ENCODE measurements at places on chromosomes 3 and 15.

DNA sequence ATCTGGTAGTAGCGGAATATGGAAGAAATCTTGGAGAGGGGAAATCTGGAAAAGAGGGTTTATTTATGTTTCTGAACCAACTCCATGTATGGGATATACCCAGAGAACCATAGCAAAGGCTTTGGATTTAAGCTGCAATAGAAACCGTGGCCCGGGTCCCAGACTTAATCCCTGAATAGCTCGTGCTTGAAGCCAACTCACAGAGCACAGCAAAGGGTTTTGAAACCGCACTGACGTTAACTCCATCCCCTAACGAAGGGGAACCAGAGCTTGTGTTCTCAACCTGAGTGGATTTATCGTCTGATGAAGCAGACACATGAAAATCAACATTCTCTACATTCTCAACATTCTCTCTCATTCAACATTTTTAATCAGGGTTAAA is 154.6 kb downstream of the APBA2 start:
- peak; percentile 13 for DNase-seq

DNA sequence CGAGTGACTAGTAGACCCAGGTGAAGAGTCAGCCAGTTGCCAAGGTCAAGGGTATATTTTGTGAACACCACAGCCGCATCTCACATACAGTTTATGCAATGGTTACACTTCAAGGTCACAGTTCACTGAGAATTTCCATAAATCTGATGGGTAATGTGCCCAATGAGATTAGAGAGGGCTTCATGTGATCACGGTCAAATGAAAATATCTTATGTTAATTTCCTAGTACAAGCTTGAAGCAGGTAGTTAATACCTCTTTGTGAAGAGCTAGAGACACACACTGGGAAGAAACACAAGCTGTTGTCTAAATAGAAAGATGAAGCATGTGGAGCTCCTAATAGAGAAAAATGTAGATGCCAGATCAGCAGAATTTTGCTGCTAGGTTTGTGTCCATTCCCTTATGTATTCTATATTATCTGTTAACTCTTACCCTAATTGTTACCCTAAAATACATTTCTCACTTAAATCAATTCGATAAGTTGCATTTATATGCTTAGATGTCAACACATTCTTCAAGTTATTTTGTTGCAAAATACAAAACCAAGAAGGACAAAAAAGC is 136.0 kb downstream of the NR2F2 start:
- no peak for DNase-seq

GRCh38 chr15:71275566-71276335 is 160.5 kb downstream of the THSD4 start:
- DNase-seq: no peak

DNA sequence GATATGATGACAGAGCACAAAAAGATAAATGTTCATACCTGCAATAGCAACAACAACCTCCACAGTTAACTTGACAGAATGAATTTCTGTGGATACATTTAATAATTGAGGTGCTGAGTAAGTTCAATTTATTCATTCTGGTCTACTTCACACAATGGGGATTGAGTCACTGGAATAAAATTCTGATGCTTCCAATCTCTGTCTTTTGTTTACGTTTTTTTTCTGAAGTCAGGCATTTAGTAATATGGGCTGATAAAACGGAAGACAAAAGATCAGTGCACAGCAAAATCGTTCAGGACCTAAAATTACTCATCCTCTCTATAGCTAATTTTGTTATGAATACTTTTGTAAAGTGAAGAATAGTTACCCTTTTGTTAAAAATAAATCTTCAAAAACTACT is 565.9 kb upstream of the CCDC54 start:
- no peak for DNase-seq

GRCh38 chr3:176850498-176850897 is 346.8 kb downstream of the TBL1XR1 start:
- DNase-seq: no peak

DNA sequence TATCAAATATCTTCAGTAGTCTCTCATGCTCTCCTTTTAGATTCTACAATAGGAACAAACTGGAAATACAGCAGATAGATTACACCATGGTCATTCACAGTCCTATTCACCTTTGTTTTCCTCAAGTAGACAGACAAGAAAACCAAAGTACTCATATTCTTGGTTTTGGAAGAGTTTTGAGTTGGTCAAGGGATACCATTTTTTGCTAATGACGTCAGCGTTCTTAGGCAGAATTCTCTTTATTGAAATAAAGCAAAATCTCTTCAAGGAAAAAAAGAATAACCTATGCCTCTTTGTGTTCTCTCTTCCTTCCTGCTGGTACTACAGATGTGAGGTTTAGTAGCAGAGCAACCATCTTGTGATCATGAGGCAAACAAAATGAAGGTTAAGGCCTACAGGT is 268.3 kb upstream of the PDZRN3 start:
- DNase-seq: no peak

DNA sequence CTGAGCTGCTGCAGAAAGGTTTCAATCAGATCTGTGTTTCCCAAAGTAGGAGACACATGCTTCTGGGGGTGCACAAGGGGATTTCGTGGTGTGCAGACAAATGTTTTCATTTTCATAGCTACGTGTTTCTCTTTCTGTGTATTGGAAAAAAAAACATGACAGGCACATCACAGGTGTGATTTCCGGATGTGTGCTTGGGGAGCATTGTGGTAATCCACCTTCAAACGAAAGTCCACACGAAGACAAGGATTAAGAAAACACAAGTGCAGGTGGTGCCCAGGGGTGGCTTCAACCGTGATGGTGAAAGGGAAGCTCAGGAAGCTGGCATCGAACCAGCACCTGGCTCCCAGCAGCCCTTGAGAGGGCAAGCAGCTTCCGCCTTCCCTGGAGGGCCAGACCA is 164.6 kb upstream of the LINGO1 start:
- no peak for DNase-seq

DNA sequence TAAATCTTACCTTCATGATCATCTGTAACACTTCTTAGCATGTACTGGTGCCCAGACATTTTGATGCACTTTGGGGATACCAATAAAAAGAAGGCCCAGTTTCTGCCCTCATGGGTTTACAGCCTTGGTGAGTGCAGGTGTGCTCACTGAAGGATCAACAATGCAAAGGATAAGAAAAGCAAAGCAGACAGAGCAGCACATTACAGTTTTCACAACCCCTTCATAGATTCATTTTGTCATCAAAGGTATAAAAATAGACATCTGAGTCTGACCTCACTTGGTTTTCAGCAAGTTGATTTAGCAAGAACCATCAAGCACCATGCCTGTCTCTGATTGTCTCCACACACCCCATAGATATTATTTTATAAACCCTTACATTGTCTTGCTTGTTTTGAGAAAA is 77.6 kb downstream of the BFSP2 start:
- no peak for DNase-seq

DNA sequence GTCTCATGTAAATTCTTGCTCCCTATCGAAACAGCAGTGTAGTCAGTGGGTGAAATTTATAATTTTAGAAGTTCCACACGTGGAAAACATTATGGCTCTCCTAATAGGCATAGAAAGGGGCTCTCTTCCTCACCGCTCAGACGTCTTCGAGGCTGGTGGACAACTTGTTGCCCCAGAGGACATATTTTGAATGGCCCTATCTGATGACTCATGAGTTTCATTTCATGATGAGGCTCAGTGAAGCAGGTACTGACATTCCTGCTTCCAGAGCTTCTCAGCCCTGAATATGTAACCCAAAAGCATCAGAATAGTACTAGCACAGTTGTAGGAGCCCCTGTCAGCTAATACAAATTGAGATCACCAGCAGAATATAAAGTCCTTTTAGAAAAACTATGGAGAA is 117.9 kb downstream of the HERC1 start:
- DNase-seq: no peak

- no peak for DNase-seq
These were observed 28.2 kb downstream of the NBEAL2 start for GRCh38 chr3:47007482-47008233.

DNA sequence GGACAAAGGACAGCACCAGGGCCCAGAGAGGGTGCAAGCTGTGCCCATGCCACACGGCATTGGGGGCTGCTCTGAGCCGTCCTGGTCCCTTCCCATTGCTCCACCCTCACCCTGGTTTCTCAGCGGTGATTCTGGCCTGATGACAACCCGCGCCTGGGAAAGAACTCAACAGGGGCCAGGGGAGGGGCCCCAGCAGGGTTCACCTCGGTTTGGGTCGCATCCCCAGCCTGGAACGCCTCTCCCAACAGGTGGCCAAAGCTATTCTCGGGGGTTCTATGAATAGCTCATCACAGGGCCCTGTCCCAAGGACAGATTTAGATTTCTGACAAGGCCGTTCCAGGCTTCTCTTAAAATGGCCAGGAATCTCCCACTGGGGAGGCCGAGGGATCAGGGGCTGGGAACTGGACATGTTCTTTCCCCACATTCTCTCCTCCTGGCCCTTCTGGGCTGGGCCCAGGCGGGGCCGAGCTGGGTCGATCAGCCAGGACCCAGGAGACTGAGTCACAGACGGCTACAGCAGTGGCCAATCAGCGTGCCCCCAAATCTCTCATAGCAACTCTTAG is 17.9 kb downstream of the GRIP2 start:
- DNase-seq: no peak

DNA sequence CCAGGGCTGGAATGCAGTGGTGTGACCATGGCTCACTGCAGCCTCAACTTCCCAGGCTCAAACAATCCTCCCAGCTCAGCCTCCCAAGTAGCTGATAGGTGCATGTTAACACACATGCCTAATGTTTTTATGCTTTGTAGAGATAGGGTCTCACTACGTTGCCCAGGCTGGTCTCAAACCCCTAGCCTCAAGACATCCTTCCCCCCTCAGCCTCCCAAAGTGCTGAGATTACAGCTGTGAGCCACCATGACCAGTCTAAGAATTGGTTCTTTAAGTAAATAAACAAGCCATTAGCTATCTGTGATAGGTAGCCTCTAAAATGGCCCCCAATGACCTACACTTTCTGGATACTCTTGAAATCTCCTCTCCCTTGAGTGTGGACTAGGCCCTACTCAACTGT is 3.7 kb downstream of the TRIM59 start:
- DNase-seq: no peak

- no peak for DNase-seq
These were observed 66.5 kb downstream of the UBE3A start for GRCh38 chr15:25372298-25372697.

DNA sequence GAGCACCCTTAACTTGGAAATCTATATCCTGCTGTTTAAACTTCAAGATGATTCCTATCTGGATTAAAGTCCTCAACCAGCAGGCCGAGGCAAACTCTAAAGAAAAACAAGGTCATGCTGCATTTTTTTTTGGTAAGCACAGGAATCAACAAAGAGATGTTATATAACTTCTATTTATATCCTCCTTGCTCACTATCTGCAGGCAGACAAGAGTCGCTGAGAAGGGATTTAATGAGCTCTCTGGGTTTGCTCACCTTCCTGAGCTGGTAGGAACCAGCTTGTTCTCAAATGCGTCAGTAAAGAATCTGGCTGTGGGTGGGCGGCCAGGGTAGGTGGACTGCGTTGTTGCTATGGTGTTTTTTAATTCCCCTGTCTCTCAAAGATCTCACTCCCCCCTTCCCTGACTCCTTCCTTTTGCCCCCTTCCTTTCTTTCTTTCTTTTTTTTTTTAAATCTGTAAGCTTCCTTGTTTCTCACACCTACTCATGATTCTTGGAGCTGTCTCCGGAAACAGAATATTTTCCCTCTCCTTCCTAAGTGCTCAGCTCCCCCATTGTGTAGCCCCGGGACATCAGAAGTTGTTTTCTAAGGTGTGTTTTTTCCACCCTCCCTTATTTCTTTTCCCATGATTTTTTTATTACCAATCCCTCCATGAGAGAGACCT is 228.8 kb upstream of the BHLHE40 start:
- no peak for DNase-seq

- DNase-seq: peak; percentile 93
These were observed 12.4 kb upstream of the CACNA2D2 start for GRCh38 chr3:50515565-50516439.

GRCh38 chr3:33826688-33827087 is 28.3 kb downstream of the PDCD6IP start:
- no peak for DNase-seq

DNA sequence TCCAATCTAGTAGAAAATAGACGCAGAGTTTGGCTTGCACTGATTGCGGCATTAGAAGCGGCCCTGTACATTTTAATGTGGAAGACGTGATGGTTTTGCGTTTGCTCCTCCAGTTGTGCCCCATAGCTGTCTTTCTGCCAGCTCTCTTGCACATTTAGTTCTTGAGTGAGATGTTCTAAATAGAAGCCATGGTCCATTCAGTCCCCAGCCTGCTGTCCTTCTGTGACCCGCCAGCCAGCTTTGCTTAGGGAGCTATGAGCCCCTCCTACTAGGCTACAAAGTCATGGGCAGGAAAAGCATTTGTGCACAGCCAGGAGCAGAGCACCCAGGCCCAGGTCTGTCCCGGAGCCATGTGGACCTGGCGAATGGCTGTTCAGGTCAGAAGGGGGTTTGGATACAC is 50.3 kb downstream of the APBA2 start:
- no peak for DNase-seq

DNA sequence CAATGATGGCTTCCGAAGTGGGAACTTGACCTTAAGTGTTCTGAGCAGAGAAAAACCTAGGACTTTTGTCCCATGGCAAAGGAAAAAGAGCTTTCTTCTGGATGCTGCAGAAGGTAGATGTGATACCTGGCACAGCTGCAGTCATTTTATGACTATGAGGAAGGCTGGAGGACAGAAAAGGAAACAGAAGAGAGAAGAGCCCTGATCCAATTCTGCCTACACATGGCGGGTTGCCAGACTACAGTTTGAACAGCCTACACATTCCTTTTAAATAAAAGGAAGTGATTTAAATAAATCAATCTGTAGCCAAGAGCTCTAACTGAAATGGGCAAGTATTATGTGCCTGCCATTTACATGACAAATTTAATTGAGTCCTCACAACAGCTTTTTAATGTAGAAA is 43.6 kb upstream of the CHRNB4 start:
- DNase-seq: no peak

DNA sequence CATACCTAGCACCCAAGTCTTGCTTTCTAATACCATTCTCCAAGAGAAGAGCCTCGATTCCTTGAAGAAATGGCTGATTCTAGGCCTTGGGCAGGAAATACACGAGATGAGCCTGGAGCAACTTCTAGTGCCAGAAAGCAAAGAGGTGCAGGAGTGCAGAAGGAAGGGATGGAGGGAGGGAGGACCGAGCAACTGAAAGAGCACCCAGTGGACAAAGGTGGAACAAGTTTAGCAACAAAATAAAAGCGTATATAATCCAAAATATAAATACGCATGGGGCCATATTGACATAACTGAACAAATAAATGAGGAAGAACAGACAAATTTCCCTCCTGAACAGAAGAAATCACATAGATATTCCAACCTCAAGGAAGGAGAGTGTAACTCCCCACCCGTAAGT is 34.4 kb downstream of the CHSY1 start:
- no peak for DNase-seq

- DNase-seq: no peak
These were observed 366.6 kb downstream of the AGBL1 start for GRCh38 chr15:86446253-86446640.
